ENCODE measurements at places on chromosomes 2 and 18. TPM values are rescaled to one million over a fixed set of nuclear protein-coding genes. Genes with fewer than 3 reads are reported as not detected.

TBR1 gene
- total RNA-seq: not detected

RAB6C gene
- total RNA-seq: not detected

PDE11A gene
- not detected for total RNA-seq

CNTNAP5 gene
- not detected for total RNA-seq

HNMT gene
- total RNA-seq: 2.2 TPM

IL1RL1 gene
- total RNA-seq: 0.48 TPM

ANKZF1 gene
- total RNA-seq: 274 TPM

DNAH7 gene
- not detected for total RNA-seq

CPLX4 gene
- total RNA-seq: not detected

SEPTIN2 gene
- 337 TPM for total RNA-seq

GMCL1 gene
- 27.3 TPM for total RNA-seq

PECR gene
- total RNA-seq: 28.2 TPM

ERMN gene
- 12.5 TPM for total RNA-seq

POTEJ gene
- not detected for total RNA-seq

KRTCAP3 gene
- 11.5 TPM for total RNA-seq

CYRIA gene
- 1.1 TPM for total RNA-seq

DUSP28 gene
- 18.8 TPM for total RNA-seq

ACTR1B gene
- total RNA-seq: 75.9 TPM

STARD7 gene
- 65.6 TPM for total RNA-seq

RIF1 gene
- 39.8 TPM for total RNA-seq

MYO7B gene
- total RNA-seq: 5.9 TPM

AGPS gene
- total RNA-seq: 26.1 TPM

SLC9A2 gene
- not detected for total RNA-seq

PRSS56 gene
- total RNA-seq: not detected

ACTG2 gene
- not detected for total RNA-seq

GCKR gene
- not detected for total RNA-seq

ZAP70 gene
- 432 TPM for total RNA-seq

METTL21A gene
- total RNA-seq: 14.8 TPM

FAHD2B gene
- 14.8 TPM for total RNA-seq

TMEM17 gene
- not detected for total RNA-seq

CSRNP3 gene
- not detected for total RNA-seq

RGPD4 gene
- total RNA-seq: 0.11 TPM

XDH gene
- not detected for total RNA-seq

CD8B gene
- 2.4 TPM for total RNA-seq

BCS1L gene
- total RNA-seq: 52.3 TPM

PLGLB1 gene
- 2.8 TPM for total RNA-seq

FAP gene
- not detected for total RNA-seq

MC2R gene
- not detected for total RNA-seq

B4GALT6 gene
- 1.6 TPM for total RNA-seq

PROM2 gene
- 0.24 TPM for total RNA-seq

PARD6G gene
- not detected for total RNA-seq

M1AP gene
- not detected for total RNA-seq

BCL11A gene
- 26.2 TPM for total RNA-seq

KCNG2 gene
- not detected for total RNA-seq

CFC1 gene
- not detected for total RNA-seq

DSG4 gene
- not detected for total RNA-seq
